ENCODE measurements at places on chromosomes 2 and 18.

GRCh38 chr18:41849632-41850031 is 105.4 kb upstream of the PIK3C3 start:
- DNase-seq = no peak

- DNase-seq = no peak
Observed at GRCh38 chr2:147016181-147016580, 828.6 kb upstream of the ACVR2A start.

DNA sequence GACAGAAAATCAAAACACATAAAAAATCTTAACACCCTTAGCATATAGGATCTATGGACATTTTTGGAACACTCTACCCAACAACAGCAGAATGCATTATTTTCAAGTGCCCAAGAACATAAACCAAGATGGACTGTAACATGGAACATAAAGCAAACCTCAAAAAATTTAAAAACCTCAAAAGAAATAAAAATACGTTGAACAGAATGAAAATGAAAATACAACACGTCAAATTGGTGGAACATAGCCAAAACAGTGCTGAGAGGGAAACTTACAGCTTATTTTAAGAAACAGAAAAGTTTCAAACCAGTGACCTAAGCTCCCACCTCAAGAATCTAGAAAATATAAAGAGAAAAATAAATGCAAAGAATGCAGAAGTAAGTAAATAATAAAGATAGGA is 58.3 kb upstream of the BCL2L11 start:
- no peak for DNase-seq

GRCh38 chr2:50515638-50516037 is 516.3 kb downstream of the NRXN1 start:
- no peak for DNase-seq

- no peak for DNase-seq
Observed at GRCh38 chr2:42196070-42196402, 26.9 kb downstream of the EML4 start.

- DNase-seq = no peak
Observed at GRCh38 chr2:144421606-144422510, 98.1 kb downstream of the ZEB2 start.

GRCh38 chr2:127313406-127313805 is 19.5 kb upstream of the ERCC3 start:
- no peak for DNase-seq

DNA sequence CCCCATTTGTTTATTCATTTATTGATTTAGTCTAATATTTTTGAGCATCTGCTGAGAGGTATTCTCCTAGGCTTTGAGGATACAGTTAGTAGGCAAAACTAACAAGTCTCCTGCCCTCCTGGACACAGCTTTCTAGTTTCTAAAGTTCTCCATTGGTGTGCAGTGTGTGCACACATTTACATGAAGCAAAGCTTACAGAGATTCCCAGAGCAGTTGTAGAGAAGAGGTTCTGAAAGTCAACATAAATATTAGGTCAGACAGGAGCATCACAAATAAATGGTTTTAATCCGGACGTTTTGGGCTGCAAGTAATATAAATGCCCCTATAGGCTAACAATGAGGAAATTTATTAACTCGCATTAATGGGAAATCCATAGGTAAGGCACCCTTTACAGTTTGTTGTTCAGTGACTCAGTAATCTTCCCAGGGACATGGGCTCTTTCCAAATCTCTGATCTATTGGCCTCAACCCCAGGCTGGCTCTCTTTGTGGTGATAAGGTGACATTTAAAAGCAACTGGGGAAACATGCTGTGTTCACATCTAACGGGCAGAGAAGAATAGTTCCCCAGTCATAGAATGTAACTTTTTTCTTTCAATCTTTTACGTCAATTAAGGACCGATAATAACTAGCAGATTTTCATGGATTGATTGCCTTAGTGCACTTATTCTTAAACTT is 407.2 kb downstream of the PTPRM start:
- no peak for DNase-seq

DNA sequence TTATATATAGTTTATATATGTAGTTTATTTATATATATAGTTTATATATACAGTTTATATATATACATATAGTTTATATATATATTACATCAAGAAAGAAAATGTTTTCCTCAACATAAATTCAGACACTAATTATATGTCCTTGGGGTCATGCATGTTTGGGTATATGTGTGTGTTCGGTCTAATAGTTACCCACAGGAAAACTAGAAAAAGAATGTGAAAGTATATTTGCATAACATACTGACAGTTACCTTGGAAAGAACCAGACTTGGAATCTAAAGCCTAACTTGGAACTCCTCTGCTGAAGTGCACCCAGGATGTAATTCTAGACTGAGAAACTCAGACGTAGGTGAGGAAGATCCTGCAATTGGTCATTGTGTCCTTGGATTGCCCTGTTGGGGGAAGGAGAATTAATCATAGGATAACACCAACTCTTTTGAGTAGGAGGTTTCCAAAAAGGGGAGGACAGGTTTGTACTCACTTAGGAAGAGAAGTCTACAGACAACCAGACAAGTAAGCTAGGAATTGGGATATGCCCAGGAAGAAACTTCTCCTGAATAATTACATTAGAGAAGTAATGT is 8.9 kb upstream of the SLC25A12 start:
- DNase-seq = no peak

GRCh38 chr2:139411236-139411635 is 631.0 kb upstream of the NXPH2 start:
- no peak for DNase-seq

GRCh38 chr2:53987336-53987921 is 16.6 kb upstream of the PSME4 start:
- no peak for DNase-seq

- no peak for DNase-seq
Observed at GRCh38 chr18:47109720-47110119, 40.6 kb downstream of the HDHD2 start.

- DNase-seq = no peak
Observed at GRCh38 chr2:113282747-113283533, 4.2 kb upstream of the PAX8 start.

- no peak for DNase-seq
Observed at GRCh38 chr2:120344976-120345581, 857 bp upstream of the INHBB start.

GRCh38 chr2:69366-70344 is 23.4 kb upstream of the FAM110C start:
- DNase-seq = no peak

- DNase-seq = no peak
Observed at GRCh38 chr2:46827274-46828134, 88.1 kb downstream of the MCFD2 start.

- no peak for DNase-seq
Observed at GRCh38 chr18:12656938-12657683, 796 bp downstream of the SPIRE1 start.

DNA sequence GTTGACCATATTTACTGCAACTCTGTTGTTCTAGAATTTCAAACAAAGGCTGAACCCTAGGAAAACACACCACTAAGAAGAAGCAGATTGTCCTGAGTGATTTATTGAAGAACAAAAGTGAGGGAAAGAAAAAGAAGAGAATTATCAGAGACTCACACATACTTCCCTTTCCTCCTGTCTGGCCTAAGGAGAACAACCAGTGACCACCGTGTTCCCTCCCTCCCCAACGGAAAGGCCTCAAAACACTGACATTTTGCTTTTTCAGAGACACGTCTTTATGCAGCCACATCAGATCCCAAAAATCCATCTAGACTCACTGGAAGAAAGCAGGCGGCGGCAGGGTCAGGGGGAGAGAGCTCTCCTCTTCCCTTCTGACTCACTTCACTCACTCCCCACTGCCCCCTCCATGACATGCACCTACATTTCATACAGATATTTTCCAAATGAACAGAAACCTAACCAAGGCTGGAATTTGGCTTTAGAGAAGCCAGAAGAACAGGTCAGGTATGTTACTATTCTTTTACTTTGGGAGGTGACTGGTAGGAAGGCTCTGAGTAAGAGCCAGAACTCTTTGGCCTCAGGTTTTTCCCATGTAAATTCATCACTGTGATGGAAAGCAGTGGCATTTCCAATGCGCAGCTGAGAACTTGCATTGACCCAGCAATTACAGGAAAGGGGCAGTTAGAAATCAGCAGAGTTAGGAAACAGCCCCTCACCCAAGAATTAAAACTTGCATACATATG is 169.9 kb downstream of the BCL11A start:
- DNase-seq = no peak

DNA sequence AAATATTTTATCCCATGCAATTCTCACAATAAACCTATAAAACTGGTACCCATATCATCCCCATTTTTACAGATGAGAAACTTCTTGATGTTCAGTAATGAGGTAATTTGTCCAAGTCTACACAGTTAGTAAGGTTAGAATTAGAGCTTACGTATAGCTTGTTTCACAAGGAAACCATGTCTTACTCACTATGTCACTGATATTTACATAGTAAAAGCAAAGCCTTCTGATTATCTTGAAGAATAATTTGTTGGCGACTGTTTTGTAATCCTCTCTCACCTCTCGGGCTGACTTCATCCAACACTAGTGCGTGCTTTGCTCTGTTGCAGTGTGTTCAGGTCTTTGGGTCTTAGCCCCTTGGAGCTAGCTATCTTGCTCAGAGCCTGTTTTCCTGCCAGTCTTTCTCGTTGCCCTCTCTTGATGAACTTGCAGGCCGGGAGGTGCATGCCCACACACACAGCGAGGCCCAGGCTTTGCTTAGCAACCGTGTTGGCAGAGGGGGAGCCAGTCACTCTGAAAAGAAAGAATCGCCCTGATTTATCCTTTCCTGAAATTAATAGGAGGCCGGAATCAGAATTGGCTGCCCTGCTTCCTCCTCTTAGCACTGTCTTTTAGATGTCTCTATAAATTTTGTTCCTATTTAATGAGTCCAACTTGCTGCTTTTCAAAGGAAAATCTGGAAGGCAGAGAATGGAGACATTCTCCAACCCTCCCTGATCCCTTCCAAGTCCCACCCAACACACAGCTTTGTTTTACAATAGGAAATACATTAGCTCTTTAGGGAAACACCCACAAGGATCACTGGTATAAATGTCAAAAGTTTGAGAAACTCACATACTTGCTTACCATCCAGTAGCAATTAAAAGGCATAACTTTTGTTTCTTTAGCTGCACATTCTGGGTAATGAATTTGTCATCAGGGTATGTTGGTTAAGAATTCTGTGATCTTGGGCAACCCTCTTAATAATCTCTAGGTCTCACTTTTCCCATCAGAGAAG is 97.6 kb upstream of the SEC11C start:
- no peak for DNase-seq

GRCh38 chr18:11077548-11078187 is 71.7 kb downstream of the PIEZO2 start:
- no peak for DNase-seq

- no peak for DNase-seq
Observed at GRCh38 chr18:9293948-9294347, 40.6 kb upstream of the TWSG1 start.

- no peak for DNase-seq
Observed at GRCh38 chr2:72271766-72272641, 124.3 kb upstream of the CYP26B1 start.

DNA sequence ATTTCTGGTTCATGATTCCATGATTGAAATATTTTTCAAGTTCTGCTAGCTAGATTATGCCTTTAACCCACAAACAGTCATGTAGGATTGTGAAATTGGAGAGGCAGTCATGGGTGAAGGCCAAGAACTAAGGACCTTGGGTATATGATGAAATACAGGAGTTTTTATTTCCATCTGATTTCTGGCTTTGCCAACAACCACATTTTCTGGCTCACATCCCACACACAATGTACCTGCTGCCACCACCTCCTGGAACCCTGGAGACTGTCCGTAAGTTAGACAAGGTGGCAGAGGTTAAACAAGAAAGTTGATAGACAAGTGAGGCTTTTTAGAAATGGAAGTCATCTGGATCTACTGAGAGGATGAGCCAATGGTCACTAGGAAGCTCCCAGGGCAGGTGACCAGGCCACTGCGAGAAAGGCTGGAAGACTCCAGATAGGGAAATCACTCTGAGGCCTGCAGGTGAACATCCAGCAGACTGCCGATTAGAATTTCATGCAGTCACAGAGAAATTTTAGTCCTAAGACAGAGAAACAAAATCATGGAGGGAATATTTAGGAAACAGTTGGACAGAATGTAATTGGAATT is 402.0 kb downstream of the ALK start:
- no peak for DNase-seq

DNA sequence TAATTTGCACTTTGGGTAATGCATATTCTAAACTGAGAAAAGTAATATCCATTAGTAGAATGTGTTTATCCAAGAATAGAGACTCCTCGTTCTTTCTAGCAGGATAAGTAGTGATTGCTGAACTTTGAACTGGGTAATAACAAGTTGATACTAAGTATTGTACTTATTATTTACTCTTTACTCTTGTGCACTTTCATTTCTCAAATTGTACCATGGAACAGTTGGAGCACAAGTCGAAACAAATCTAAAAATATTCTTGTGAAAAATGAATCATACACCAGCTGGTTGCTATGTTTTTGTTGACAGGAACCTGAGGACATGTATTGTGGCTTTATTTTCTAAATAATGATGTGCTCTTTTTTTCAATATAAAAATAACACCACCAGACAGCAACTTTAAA is 111.9 kb downstream of the RGPD3 start:
- no peak for DNase-seq

DNA sequence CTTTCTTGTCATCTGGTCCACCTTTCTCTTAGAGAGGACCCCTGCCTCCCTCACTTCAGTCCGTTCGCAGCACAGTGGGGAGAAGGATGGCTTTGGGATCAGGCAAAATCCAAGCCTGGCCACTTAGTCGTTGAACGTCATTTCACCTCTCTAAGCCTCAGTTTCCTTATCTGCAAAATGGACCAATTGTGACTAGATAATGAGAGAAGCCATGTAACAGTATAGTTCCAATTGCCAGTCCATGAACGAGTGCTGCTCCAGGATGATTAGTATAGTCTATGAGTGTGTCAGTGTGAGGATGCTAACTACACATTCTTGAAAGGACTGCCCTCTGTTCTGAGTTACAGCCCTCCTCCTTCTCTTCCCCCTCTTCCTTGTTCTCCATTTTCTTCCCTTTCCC is 1.1 kb downstream of the INHA start:
- DNase-seq = no peak
